ENCODE measurements at places on chromosomes 16 and 17.

DNA sequence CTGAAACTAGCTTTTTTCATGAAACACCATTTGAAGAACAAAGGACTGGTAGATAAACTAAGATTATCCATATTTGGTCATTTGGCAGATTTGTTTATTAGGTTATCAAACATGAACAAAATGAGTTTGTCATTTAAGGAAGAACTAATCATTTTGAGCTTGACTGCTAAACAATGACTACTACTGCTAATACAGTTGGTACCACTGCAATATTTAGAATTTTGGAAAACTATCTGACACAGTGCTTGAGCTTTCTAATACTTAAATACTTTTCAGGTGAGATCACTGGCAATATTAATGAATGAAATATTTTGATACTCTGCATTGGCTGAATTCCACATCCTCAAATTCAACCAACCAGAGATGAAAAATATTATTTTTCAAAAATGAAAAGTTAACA, 47.2 kb downstream of the MED13 start:
- DNase-seq: no peak

DNA sequence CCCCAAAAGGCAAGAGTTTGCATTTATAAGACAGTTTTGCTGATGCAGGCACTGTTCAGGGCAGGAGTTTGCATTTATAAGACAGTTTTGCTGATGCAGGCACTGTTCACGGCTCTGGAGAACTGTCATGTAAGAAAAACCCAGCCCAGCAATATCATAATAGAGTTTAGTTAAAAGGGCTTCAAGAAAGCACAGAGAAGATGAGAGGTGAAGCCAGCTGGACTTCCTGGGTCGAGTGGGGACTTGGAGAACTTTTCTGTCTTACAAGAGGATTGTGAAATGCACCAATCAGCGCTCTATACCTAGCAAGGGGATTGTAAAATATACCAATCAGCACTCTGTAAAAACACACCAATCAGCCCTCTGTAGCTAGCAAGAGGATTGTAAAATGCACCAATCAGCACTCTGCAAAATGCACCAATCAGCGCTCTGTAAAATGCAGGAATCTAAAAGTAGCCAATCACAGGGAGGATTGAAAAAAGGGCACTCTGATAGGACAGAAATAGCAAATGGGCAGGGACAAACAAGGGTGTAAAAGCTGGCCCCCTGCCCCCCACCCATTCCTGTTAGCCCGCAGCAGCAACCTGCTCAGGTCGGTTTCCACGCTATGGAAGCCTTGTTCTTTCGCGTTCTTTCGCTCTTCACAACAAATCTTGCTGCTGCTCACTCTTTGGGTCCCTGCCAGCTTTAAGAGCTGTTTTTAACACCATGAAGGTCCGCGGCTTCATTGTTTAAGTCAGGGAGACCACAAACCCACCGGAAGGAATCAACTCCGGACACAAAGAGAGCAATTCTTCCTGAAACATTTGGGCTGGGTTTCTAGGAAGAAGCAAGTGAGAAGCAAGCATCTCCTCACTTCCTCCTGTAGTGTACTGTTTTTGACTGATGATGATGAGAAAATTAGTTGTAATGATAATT, 1.8 kb upstream of the CBX1 start:
- no peak for DNase-seq

GRCh38 chr16:4928227-4928626, 8.7 kb downstream of the PPL start:
- DNase-seq: no peak

DNA sequence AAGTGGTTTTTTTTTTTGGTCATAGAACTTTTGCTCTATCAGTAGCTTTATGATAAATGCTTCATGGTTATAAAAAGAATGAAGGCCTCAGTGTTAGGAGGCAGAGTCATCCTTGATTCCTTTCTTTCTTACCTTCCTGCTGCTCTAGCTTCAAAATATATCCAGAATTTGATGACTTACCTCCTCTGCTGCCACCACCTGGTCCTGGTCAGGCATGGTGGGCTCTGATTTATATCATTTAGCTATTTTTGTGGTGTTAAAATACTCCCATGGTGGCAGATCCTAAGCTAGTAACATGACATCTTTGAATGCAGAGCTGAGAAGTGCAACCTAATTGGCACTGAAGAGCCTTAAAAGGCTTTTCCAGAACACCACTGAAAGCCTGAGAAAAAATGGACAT, 508.8 kb upstream of the CDH8 start:
- no peak for DNase-seq

- DNase-seq: no peak
Observed at GRCh38 chr16:3754772-3755171, 37.4 kb upstream of the TRAP1 start.

DNA sequence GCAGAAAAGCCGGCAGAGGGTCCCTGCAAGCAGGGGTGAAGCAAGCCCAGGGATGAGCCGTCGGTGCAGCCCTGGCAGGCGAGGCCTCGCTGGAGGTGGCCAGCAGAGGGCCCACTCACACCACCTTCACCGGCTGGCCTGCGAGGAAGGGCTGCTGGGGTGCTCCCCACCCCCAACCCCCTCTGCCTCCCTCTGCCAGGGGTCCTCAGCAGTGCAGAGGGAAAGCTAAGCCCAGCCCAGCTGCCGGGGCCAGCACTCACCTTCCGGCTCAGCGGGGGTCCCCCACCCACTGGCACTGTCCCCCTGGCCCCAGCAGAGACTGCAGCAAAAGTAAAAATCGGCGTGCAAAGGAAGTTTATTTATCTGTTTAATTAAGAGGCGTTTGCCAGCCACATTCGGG, 113.4 kb downstream of the ENGASE start:
- DNase-seq: no peak

DNA sequence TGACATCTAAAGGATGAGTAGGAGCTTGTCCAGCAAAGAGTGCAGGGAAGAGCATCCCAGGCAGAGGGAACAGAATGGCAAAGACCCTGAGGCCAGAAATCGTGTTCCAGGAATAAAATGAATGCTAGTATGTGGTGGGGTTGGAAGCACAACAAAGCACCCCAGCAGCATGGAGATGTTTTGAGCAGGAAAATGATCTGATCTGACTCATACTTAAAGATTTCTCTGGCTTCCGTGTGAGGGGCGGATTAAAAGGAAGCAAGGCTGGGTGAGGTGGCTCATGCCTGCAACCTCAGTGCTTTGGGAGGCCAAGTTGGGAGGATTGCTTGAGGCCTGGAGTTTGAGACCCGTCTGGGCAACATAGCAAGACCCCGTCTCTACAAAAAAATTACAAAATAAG, 2.3 kb downstream of the SLC5A11 start:
- DNase-seq: no peak

GRCh38 chr17:73707358-73707757, 63.1 kb upstream of the SDK2 start:
- no peak for DNase-seq
